Muscle of arm (tissue), 14 donors: ENCODE measurements at places on chromosomes 7 and 10.

DNA sequence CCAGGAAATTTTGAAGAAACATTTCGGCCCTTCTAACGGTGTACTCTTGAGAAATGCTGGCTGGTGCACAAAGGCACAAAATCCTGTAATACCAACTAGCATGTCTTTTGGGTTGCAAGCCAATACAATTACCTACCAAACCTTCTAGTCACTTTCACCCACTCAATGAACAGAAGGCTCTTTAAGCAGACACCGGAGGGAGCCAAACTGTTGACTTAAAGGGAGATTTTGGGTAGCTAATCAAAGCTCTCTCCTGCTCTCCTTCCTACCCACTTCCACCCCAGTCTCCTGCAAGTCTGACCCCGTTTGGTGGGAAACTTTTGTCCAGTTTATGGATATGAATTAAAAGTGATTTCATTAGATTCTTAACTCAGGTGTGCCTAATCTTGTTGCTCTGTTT lies 24.0 kb downstream of the GRM3 start:
- DNase-seq = no peak

GRCh38 chr10:124122211-124122610 lies 28.8 kb upstream of the CHST15 start:
- no peak for DNase-seq

- DNase-seq = no peak
Measured at GRCh38 chr7:151472644-151473380, 32.9 kb upstream of the CRYGN start.

DNA sequence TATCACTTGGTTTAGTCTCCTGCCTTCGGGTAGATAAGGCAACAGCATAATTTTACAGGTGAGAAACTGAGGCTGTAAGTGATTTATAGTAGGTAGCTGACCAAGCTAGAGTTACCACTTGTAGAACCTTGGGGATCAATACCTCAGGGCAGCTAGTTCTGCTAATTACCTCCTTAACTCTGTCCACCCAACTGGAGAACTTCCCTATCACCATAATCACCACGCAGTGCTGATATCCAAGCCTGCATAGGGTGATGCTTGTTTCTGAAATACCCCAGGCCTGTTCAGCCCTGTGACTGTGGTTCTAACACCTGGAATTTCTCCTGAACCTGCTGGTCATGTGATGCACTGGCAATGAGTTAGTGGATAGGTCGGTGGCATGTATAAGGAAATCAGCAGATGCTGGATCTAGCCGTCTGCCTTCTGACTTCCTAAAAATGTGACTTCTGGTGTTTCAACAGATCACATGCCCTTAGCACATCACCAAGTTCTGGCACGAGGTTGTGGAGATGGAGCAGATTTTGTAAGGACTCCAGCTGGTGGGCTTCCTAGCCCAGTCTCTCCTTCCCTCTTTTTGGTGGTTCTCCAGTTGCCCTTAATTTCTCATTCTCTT lies 15.3 kb downstream of the PLAU start:
- no peak for DNase-seq

- no peak for DNase-seq
Measured at GRCh38 chr7:139127648-139128047, 18.1 kb upstream of the ZC3HAV1 start.

DNA sequence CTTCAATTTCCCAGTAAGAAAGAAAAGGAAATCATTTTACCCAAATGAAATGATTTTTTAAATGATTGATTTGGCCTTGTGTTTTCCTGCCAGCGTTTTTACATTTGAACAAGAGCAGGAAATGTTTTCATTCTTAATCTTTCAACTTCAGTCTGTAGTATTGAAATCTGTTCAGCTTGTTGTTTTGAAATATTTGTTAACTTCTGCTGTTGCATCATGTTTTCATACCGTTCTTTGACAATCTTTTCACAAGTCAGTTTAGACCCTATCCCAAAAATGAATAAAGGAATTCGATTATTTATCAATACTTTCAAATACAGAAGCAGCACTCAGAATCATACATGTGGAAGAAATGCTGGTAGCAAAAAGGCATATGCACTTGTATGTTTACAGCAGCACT lies 8.1 kb downstream of the SFR1 start:
- DNase-seq = no peak

GRCh38 chr7:101614098-101614938 lies 14.8 kb downstream of the MYL10 start:
- DNase-seq = no peak

- peak; percentile 67 for DNase-seq
Measured at GRCh38 chr10:78754269-78755062, 314.3 kb upstream of the ZMIZ1 start.

- DNase-seq = no peak
Measured at GRCh38 chr10:122303271-122304053, 32.4 kb downstream of the BTBD16 start.

GRCh38 chr7:127119517-127119916 lies 133.2 kb downstream of the GRM8 start:
- DNase-seq = no peak

- DNase-seq = no peak
Measured at GRCh38 chr7:49389871-49390479, 383.5 kb upstream of the VWC2 start.

- no peak for DNase-seq
Measured at GRCh38 chr7:116938678-116939077, 14.6 kb upstream of the ST7 start.

DNA sequence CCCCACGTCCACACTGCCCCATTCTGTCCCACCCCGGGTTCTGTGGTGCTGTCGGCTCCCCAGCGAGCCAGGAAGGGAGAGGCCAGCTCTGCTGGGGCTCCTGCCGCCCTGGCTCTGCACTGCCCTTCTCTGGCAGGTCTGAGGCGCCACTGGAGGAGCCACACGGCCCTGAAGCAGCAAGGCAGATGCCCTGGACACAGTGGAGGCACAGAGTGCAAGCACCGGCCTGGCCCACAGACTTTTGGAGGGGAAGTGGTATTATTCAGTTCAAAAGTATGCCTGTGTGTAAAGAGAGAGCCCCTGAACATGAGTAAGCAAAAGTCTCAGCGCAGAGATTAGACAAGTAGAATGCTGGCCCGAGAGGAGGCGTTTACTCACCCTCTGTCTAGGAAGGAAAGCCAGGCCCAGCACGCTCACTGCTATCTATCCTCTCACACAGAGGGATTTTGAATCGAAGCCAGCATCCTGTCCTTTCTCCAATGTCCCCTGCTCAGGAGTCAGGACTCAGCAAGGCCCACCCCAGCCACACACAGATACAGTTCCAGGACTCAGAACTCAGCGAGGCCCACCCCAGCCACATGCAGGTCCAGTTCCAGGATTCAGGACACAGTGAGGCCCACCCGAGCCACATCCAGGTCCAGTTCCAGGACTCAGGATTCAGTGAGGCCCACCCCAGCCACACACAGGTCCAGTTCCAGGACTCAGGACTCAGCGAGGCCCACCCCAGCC lies 115.0 kb downstream of the EGFR start:
- DNase-seq = no peak

DNA sequence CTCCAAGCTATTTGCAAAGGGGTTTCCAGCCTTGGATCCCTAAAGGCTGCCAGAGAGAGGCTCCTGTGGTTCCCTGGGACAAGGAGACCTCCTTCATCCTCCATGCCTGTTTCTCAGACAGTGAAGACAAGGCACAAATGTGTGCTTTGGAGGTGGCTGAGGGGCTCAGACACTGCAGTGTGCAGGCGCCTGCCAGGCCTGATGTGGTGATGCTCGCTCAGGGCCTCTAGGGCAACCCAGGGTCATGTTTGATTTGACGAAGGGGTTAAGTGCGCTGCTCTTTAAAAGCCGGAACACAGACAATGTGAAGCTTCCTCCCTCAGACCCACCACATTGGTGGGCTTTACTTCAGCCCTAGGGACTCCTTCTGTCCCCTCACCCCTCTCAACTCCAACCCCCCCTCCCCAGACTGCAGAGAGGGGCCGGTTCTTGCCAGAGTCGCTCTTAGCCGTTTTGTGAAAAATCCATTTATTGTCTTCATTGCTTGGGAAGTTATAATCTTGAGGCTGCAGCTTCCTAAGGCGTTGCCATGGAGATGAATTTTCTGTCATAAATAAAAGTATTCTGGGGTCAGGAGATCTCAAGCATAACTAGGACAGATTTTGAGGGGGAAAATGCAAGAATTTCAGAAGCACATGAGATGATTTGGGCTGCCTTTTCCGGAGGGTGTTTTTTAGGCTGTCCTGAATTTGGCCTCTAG lies 35.8 kb downstream of the PDGFA start:
- DNase-seq = no peak

DNA sequence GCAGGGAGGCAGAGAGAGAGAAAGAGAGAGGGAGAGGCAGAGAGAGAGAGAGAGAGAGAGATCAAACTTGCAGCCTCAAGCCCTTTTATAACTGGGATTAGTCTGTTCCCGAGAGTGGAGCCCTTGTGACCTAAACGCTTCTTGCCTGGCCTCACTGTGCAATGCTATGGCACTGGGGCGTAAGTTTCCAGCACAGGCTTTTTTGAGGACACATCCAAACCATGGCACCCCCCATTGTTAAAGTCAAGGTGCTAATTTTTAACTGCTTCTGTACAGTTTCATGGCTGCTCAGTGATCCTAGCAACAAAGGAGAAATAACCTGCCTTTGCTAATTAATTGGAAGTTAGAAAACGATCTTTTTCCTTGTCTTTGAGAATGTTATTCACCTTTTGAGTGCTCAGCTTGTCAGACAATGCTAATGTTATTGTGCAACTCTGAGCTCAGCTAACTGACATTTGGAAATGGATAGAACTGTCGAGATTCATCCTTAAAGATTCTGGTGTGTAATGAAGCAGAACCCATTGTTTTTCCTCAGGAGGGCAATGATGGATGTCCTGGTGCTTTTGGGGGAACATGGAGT lies 268.4 kb downstream of the GLRX3 start:
- DNase-seq = no peak

DNA sequence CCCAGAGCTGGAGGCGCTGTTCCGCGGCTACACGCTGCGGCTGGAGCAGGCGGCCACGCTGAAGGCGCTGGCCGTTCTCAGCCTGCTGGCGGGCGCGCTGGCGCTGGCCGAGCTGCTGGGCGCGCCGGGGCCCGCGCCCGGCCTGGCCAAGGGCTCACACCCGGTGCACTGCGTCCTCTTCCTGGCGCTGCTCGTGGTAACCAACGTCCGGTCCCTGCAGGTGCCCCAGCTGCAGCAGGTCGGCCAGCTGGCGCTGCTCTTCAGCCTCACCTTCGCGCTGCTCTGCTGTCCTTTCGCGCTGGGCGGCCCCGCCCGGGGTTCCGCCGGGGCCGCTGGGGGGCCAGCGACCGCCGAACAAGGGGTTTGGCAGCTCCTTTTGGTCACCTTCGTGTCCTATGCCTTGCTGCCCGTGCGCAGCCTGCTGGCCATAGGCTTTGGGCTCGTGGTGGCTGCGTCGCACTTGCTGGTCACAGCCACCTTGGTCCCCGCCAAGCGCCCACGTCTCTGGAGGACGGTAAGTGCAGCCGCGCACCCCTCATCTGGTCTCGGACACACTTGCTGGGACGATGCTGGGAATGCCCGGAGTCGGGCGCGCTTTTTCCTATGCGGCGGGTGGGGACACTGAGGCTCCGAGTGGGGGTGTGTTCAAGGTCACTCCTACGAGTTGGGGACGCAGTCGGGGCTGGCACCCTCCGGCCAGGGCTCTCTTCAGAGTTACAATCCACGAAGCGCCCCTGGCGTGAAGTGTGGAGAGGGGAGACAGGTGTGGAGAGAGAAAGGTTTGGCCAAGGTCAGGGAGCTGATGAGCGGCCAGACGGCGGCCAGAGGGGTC lies 717 bp downstream of the ADCY1 start:
- peak; percentile 45 for DNase-seq

DNA sequence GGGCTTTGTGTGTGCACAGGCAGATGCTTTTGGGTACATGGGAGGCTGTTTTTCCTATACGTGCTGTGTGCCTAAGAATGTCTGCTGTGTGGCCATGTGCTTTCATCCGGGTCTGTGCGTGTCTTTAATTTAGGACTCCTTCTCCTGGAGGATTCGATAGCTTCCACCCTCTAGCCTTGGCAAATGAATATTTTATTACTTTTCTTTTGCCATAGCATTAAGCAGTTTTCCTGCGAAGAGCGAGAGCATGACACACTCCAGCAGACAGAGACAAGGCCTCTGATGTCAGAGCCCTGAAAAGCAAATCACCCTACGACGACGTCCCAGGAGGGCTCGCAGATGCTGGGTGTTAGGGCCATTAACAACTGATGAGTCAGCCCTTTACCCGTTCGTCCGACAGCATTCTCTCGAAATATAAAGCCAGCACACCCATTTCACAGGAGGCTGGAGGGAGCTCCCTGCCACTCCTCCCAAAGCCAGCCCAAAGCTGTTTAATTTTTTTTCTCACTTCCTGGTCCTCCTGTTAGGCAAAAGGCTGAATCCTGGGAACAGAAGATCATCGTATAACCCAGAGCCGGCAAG lies 311.3 kb upstream of the ZMIZ1 start:
- DNase-seq = no peak
